ENCODE measurements at places on chromosomes 2 and 18.

DNA sequence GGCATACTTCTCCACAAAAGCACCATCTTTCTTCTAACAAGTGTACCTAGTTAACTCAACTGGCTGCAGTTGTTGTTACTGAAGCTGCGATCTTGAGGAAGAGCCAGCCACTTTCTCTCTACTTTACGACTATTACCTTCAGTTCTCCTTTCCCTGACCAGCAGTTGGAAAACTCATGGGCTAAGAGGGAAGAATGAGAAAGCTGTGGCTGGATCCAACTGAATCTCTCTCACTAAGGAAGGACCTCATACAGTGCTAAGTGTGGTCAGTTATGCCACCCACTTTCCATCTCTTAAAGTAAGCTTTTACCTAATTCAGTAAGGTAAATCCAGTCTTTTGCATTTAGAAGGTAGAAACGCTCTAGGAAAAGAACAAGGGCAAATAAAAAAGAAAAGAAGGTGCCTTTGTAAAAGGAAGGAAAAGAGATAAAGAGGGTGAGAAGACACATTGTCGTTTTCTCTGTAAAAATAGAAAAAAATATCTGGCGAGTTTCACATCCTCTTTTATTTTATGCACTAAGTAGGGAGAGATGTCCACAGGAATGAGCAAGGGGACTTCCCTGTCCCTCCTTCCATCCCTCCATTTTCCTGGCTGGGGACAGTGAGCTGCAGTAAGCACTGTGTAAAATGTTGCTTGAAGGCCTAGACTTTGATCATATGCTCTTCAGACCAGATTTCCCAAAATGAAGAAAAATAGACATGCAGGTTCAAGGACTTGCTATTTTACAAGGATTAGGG is 73.4 kb downstream of the PLEKHM3 start:
- no peak for DNase-seq

DNA sequence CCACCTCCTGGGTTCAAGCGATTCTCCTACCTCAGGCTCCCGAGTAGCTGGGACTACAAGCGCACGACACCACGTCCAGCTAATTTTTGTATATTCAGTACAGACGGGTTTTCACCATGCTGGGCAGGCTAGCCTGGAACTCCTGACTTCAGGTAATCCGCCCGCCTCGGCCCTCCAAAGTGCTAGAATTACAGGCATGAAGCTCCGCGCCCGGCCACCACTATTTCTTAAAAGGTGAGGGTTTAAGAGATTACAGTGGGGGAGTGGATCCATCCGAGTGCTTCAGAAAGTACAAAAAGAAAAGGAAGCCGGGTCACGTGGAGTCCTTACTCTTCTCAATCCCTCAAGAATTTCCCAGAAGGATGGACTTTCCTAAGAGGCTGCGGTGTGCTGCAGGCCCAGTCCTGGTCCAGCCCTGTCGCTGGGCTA is 146.9 kb downstream of the ANKRD44 start:
- no peak for DNase-seq

DNA sequence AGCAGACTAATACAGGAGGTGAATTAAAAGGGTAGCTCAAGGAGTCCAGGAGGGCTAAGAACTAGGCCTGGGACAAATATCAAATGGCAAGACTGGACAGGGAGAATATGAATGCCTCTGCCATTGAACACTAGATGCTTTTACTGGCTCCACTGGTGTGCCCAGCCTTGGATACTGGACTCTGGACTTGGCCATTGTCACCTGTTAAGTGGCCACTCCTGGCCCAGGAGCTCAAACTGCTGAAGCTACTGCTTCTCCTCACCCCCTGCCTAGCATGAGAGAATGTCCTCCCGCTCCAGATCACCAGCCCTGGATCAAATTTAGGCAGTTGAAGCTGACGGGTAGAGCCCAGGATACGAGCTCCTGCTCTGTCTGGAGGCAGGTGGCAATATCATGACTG is 170.8 kb downstream of the DDX1 start:
- no peak for DNase-seq

DNA sequence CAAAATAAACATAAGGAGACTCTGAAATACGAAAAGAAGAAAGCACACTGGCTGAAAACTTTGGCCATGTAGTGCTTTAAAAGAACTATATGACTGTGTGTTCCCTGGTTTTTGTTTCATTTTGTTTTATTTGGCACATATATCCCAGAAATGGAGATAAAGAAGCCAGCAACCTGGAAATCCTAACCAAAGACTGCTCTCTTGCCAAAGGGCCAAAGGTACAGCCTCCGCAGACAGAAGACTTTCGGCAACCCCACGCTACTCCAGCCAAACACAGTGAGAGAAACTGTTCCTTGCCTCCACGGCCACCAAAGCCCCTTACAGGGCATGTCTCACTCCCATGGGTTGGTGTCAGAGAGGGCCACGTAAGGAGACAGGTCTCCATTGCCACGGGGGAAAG is 381.2 kb upstream of the NETO1 start:
- DNase-seq = no peak

DNA sequence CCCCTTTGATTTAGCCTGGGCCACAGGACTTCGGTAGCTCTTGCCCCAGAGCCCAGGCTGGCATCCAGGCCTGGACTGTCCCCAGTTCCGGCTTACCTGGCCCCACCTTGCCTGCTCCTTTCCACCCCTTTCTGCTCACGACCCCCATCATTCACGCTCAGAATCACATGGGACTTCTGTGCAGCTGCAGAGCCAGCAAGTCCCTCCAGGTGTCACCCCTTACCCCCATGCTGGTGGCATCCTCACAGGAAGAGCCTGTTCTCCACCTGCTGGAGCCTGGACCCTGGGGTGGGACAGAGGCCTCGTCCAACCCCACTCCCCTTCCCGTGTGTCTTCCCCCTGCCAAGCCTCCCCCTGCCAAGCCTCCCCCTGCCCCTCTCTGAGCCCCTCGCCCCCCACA is 7.9 kb upstream of the KCNIP3 start:
- no peak for DNase-seq

DNA sequence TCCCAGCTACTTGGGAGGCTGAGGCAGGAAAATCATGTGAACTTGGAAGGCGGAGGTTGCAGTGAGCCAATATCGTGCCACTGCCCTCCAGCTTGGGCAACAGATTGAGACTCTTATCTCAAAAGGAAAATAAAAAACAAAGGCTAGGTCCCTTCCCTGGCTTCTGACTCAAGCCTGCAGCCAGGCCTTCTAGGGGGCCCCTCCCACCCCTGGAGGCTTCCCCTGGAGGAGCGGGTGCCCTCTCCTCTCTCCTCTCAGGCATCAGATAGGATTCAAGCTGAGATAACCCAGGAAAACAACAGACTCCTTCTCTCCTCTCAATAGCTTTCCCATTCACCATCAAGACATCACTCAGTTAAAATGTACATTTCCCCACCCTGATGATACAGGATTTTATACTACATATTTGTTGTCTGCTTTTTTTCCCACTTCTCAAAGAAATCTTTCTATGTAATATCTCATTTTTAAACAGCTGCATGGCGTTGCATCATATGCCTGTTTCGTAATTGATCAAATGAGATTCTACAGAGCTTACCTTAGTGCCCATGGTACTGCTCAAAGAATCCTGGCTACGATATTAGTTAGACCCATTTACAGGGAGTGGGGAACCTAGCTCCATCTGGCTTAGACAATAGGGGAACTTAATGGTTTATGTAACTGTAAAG is 20.6 kb upstream of the C2orf72 start:
- DNase-seq = peak; percentile 13

GRCh38 chr2:238492840-238493239 is 66.1 kb downstream of the ASB1 start:
- DNase-seq = no peak

- peak; percentile 22 for DNase-seq
Observed at GRCh38 chr2:135096665-135097446, 44.8 kb downstream of the RAB3GAP1 start.

GRCh38 chr2:217996361-217996760 is 6.4 kb downstream of the TNS1 start:
- peak; percentile 65 for DNase-seq

DNA sequence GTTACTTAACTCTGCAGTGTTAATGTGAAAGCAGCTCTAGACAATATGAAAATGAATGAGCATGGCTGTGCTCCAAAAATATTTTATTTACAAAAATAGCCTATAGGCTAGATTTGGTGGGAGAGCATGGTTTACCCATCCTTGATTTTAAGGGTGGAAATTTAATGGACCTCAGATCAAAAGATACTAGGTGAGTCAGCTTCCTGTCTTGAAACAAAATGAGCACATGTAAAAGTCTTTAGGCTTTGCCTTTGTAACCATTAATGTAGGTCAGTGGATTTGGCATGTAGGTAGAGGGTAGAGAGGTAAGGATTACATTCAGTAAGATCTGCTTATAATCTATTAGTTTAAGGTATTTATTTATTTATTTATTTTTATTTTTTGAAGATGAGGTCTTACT is 72.7 kb downstream of the GREB1L start:
- DNase-seq = peak; percentile 6

- no peak for DNase-seq
Observed at GRCh38 chr2:134771313-134771801, 52.6 kb upstream of the TMEM163 start.

DNA sequence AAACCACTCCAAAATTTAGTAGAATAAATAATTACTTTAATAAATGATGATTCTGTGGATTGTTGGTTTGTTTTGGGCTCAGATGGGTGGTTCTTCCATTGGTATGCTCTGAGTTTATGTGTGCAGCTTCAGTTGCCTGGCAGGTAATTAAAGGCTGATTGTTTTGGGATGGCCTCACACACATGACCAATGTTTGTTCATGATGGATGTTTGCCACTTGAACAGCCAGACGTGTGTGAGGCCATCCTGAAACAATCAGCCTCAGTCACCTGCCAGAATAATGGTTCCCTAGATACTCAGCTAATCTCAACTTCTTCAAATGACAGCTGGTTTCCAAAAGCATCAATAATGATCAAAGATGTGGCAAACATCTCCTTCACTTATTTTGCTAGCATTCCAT is 352.5 kb upstream of the GULP1 start:
- DNase-seq = no peak

- no peak for DNase-seq
Observed at GRCh38 chr2:181991171-181991885, 5.7 kb downstream of the PPP1R1C start.

DNA sequence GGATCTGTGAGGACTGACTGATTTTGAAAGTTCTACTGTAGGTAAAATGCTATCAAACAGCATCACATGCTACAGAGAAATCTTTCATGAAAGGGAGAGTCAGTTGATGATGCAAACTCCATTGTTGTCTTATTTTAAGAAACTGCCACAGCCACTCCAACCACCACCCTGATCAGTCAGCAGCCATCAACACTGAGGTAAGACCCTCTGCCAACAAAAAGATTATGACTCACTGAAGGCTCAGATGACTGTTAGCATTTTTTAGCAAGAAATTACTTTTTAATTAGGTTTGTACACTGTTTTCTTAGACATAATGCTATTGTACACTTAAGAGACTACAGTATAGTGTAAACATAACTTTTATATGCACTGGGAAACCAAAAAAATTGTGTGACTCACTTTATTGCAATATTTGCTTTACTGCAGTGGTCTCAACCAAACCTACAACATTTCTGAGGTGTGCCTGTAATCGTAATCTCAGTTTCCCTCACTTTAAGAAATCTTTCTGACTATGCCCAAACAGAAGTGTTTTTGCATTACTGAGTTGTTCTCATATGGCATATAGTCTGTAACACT is 42.8 kb downstream of the METTL8 start:
- peak; percentile 78 for DNase-seq

DNA sequence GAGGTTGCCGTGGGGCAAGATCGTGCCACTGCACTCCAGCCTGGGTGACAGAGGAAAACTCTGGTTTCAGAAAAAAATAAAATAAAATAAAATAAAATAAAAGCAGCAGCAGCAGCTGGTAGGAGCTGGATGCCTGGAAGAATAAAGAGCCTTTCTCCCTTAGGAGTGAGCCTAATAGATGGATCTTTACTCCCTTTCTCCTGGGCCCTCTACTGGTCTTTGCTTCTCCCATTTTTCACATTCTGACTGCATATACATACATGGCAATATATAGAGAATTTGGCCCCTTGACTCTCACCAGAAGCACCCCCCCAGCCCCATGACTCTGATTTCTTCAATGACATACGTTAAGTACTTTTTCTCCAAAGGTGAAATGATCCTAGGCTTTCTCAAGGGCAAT is 9.8 kb upstream of the MALT1 start:
- peak; percentile 27 for DNase-seq

GRCh38 chr2:8642366-8643068 is 39.3 kb upstream of the ID2 start:
- DNase-seq = no peak

GRCh38 chr2:64738026-64738425 is 84.3 kb upstream of the SERTAD2 start:
- no peak for DNase-seq

DNA sequence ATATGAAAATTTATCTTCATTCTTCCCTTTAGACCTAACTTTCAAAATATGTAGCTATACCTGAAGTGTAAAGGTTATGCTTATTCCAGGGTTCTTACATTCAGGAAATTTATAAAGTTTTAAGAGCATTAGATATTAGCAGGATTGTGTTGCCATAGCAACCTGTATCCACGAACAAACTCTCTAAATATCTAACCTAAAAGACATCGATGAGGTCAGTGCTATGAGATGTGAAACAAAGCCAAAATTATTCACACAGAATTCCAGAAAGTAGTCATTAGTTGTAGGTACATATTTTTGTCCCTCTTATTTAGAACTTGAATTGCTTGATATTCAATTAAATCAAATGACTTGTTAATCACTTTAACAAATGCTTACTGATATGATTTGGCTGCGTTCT is 705.3 kb downstream of the SOCS6 start:
- no peak for DNase-seq

DNA sequence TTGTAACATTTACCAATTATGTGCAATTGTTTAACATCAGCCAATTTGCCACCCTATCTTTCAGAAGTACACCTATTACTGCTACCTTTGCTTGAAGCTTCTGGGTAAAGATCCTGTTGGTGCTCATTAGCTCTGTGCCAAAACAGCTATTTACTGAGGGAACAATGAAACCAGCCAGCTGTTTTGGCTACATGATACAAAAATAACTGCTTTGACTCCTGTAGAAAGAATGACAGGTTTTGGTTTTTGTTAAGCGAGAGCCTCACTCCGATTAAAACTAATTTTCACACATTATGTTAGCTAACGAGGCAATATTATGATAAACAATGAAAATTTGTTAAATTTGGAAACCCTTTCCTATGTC is 907.0 kb downstream of the EPHA4 start:
- no peak for DNase-seq
